HFFc6 (cell line): ENCODE measurements at places on chromosomes 2 and 18. TPM values are rescaled to one million over a fixed set of nuclear protein-coding genes. Genes with fewer than 3 reads are reported as not detected.
A peak's percentile ranks its signal among the peaks of the same experiment; 100 is the strongest.

DNA sequence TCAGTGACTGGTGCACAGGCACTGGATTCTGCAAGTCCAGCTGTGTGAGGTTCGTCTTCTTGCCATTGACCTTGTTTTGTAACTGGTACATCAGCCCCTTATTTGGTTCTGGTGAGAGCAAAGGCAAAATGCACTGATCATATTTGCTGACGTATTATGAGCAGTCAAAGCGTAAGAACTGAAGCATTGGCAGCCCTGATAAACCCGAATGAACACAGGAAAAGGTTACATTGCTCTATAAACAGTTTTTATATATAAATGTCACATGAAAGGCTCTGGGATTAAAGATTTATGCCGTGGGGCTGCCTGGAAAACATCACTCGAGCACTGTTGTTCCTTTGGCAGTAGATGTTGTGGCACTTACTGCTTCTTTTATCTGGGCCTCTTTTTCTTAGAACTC lies 167.9 kb downstream of the IRS1 start:
- DNase-seq = no peak
- H3K4me1 ChIP-seq = no peaks in the 10 kb centered on the region
- no peak overlapping the region for H3K4me3 ChIP-seq
- no peaks in the 10 kb centered on the region for H3K27me3 ChIP-seq
- 0 out of 2 replicates have a peak, but pooled peaks cover 6% of the 10 kb centered on the region for H3K36me3 ChIP-seq

GRCh38 chr2:68404164-68404563 lies 39.1 kb downstream of the PLEK start:
- H3K4me1 ChIP-seq = no peaks in the 10 kb centered on the region
- H3K4me3 ChIP-seq = no peak overlapping the region
- H3K36me3 ChIP-seq = peaks cover 4% of the 10 kb centered on the region; the same call in 1 of the 2 replicates
- peaks cover 48% of the 10 kb centered on the region for H3K27me3 ChIP-seq
- no peak overlapping the region for H3K27ac ChIP-seq
- DNase-seq = no peak

DNA sequence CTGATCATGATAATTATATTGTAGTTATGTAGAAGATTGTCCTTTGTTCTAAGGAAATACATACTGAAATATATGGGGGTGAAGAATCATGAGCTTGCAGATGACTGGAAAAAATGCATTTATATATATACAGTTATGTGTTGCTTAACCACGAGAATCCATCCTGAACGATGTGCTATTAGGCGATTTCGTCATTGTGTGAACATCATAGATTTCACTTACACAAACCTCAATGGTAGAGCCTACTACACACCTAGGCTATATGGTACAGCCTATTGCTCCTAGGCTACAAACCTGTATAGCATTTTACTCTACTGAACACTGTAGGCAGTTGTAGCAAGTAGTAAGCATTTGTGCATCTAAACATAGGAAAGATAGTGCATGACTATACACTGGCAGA lies 2.6 kb upstream of the ACAA2 start:
- H3K36me3 ChIP-seq = no peaks in the 10 kb centered on the region
- no peaks in the 10 kb centered on the region; the same call in 1 of the 2 replicates for H3K27me3 ChIP-seq
- H3K4me3 ChIP-seq = no peak overlapping the region
- no peak overlapping the region for H3K27ac ChIP-seq
- peaks cover 12% of the 10 kb centered on the region; the same call in 1 of the 2 replicates for H3K4me1 ChIP-seq

DNA sequence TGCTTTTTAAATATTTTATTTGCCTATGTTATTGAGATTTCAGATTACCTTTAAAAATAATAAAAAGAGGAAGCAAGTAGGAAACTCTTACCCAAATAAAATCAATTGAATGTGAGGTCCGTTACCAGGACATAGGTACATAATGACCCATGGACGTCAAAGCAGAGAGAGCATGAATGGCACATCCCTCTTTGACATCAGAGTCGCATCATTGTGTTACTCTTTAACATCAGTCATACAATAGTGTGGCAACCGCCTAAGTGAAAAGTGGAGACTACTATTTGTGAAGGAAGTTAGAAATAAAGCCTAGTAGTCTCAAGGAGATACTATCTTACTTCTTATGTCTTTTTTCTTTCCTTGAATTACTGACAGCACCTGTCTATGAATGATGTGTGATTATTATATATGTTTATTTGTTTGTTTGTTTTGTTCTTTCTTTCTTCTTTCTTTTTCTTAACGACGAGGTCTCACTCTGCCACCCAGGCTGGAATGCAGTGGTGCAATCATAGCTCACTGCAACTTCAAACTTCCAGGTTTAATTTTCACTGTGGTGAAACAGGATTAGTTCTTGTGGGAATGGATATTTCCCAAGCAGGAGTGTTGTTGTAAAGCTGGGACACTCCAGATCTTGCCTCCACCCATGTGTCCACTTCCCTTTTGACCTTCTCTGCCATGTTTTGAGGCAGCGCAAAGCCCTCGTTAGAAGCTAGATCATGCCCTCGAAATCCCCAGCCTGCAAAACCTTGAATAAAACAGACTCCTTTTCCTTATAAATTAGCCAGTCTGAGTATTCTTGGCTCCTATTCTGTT lies 407.2 kb upstream of the NETO1 start:
- H3K36me3 ChIP-seq = no peaks in the 10 kb centered on the region
- H3K4me1 ChIP-seq = peaks cover 6% of the 10 kb centered on the region; the same call in 1 of the 2 replicates
- H3K4me3 ChIP-seq = no peak overlapping the region
- no peak for DNase-seq
- no peak overlapping the region for H3K27ac ChIP-seq

GRCh38 chr2:159096901-159097300 lies 128.5 kb downstream of the TANC1 start:
- peak overlapping the region; percentile 50 for H3K27ac ChIP-seq
- H3K4me1 ChIP-seq = peaks cover 79% of the 10 kb centered on the region
- no peak overlapping the region; the same call in 1 of the 2 replicates for H3K4me3 ChIP-seq
- H3K27me3 ChIP-seq = peaks cover 2% of the 10 kb centered on the region; the same call in 1 of the 2 replicates

- no peak overlapping the region for H3K4me3 ChIP-seq
- no peaks in the 10 kb centered on the region; the same call in 1 of the 2 replicates for H3K27me3 ChIP-seq
- no peak for DNase-seq
These were observed 843.8 kb upstream of the LRRTM1 start for GRCh38 chr2:81148323-81148722.

- no peak overlapping the region for H3K4me3 ChIP-seq
- no peak for DNase-seq
- H3K27me3 ChIP-seq = no peaks in the 10 kb centered on the region; the same call in 1 of the 2 replicates
- no peak overlapping the region for H3K27ac ChIP-seq
- peaks cover 53% of the 10 kb centered on the region for H3K4me1 ChIP-seq
These were observed 15.5 kb upstream of the MGAT5 start for GRCh38 chr2:134238371-134238770.

- H3K4me3 ChIP-seq = no peak overlapping the region
- peaks cover 24% of the 10 kb centered on the region for H3K27me3 ChIP-seq
- H3K4me1 ChIP-seq = peaks cover 8% of the 10 kb centered on the region
- H3K36me3 ChIP-seq = no peaks in the 10 kb centered on the region
- DNase-seq = no peak
- no peak overlapping the region for H3K27ac ChIP-seq
These were observed 32.1 kb downstream of the CRACDL start for GRCh38 chr2:98903767-98904485.

GRCh38 chr2:200777275-200777674 lies 34.4 kb upstream of the BZW1 start:
- DNase-seq = peak; percentile 21
- no peak overlapping the region for H3K4me3 ChIP-seq
- peaks cover 38% of the 10 kb centered on the region for H3K4me1 ChIP-seq
- H3K27me3 ChIP-seq = no peaks in the 10 kb centered on the region
- H3K27ac ChIP-seq = no peak overlapping the region

PTCD3 gene
- 67.4 to 79.9 TPM (median 70.8 TPM) in 3 replicates for total RNA-seq

PLCD4 gene
- total RNA-seq = 0.61 to 1.6 TPM (median 1.0 TPM) in 3 replicates

CTIF gene
- total RNA-seq = 79.4 to 103 TPM (median 93.0 TPM) in 3 replicates

PLA2R1 gene
- 3.0 to 6.3 TPM (median 4.6 TPM) in 3 replicates for total RNA-seq

MOGAT1 gene
- not detected in 2 replicates for total RNA-seq

ONECUT2 gene
- total RNA-seq = 0.06 to 0.24 TPM (median 0.10 TPM) in 3 replicates

ORC4 gene
- total RNA-seq = 28.6 to 34.1 TPM (median 33.6 TPM) in 3 replicates

CD8B2 gene
- total RNA-seq = not detected in 3 replicates
